ENCODE measurements at places on chromosomes 2 and 18.

- DNase-seq: no peak
Measured at GRCh38 chr2:31296641-31297287, 62.8 kb downstream of the EHD3 start.

GRCh38 chr2:158772306-158773078 is 22.6 kb upstream of the DAPL1 start:
- peak; percentile 72 for DNase-seq

GRCh38 chr2:234107861-234108260 is 57.4 kb downstream of the SPP2 start:
- no peak for DNase-seq

DNA sequence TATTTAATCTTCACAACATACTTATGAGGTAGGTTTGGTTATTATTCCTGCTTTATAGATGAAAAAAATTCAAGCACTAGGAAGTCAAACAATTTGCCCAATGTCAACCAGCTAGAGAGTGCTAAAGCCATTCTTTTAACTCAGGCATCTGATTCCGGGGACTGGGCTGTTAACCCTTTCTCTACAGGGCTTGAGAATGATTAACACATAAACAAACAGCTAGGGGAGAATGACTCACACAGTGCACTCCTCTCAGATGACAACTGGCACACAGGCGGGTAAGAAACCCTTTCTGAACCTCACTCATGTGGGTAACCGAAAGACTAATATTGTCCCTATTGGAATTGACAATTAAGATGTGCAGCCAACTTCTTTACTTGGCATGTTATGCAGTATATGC is 86.3 kb upstream of the FSHR start:
- no peak for DNase-seq

GRCh38 chr2:11250400-11251196 is 93.8 kb downstream of the ROCK2 start:
- no peak for DNase-seq

- DNase-seq: no peak
Measured at GRCh38 chr2:36594849-36595248, 3.1 kb downstream of the FEZ2 start.

DNA sequence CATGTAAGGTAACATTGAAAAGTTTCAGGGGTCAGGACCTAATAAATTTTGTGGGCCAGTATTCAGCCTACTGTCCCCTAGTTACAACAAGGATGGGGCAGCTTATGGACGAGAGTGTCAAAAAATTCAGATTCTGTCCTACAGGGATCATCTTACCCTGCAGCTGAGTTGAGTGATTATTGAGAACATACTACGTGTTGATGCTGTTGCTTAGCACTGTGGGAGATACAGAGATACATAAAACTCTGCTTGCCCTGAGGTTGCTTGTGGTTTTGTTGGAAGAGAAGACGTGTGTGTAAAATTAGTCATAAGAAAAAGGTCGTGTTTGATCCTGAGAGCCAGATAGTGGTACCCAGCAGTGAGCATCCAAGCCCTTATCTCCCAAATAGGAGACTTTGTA is 253.2 kb downstream of the NEDD4L start:
- DNase-seq: no peak

- no peak for DNase-seq
Measured at GRCh38 chr2:45765728-45766254, 114.3 kb downstream of the PRKCE start.

GRCh38 chr2:14524041-14524802 is 108.3 kb upstream of the LRATD1 start:
- no peak for DNase-seq

DNA sequence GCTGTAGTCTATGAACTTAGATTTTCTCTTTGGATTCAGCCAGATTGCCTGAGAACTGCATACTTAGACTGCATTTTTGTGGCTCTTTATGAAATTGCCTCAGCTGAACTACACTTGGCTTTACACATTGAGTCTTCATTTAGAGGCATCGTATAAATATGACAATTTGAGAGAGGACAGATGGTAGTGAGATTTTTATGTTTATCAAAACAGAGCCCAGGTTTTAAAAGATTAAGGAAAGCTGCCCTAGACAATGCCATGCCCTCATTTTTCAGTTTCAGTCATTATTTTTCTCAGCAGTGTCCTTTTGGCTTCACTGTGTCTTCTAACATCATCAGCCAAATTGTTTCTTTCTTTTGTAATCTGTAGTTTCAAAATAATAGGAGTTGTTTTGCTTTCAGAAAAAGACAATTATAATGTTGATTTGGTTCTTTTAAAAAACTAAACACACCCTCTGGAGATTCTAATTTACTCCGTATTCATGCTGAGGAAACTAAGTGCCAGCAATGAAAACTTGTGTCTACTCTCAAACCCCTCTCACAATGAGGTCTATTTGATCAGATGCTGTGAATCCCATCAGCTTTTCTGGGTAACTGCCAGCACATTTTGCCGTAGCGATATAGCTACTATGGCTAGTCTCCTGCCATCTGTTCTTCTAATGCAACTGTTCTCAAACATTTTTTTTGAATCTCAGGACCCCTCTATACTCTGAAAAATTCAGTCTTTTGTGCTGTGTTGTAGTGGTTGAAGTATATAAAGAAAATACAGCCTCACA is 46.2 kb downstream of the TWSG1 start:
- DNase-seq: peak; percentile 8

- DNase-seq: no peak
Measured at GRCh38 chr18:13054336-13054735, 63.2 kb downstream of the CEP192 start.

GRCh38 chr2:232506709-232507108 is 13.5 kb upstream of the PRSS56 start:
- no peak for DNase-seq

GRCh38 chr2:129730979-129731378 is 248.5 kb upstream of the RAB6C start:
- no peak for DNase-seq

DNA sequence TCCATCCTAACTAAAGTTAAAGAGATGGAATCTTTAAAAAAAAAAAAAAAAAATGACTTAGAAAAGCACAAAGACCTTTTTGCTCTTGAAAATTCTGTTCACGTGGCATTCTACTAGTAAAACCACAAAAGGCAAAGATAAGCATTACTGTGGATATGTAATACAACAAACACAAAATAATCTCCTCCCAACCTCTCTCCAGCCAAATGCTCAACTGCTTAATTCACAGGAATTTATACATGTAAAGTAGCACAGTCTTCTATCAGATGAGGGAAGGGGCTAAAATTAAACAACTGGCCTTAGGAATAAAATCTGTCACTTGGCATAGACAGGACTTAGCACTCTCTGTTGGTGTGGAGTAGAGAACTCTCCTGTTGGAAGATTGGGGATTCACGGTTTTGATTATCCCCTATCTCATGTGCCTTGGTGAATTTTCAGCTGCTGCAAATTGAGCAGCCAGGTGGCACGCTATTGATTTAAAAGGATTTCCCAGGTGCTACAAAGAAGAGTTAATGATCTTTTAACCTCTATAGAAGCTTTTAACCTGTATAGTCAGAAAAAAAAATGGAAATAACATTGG is 57.4 kb downstream of the ATIC start:
- no peak for DNase-seq

DNA sequence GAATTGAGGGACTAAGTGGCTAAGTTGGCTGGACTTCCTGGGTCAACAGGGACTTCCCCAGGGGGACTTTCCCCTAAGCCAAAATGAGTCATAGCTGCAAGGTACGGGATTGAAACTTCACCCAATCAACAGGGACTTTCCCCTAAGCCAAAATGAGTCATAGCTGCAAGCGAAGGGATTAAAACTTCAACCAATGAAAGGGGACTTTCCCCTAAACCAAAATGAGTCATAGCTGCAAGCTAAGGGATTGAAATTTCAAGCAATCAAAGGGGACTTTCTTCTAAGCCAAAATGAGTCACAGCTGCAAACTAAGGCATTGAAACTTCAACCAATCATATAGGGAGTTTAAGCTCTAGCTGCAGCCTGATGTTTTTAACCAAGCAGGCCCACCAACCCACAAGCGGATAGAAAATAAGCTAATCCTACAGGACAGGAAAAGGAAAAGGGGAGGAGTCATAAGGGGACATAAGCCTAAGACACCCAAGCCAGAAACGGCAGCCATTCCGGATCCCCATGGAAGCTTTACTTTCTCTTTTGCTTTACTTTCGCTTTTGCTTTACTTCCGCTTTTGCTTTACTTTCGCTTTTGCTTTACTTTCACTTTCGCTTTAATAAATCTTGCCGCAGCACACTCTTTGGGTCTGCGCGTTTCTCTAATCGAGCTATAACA is 1375.4 kb upstream of the CELF4 start:
- no peak for DNase-seq

GRCh38 chr2:46225150-46225625 is 72.0 kb upstream of the EPAS1 start:
- DNase-seq: no peak

GRCh38 chr2:99698896-99699295 is 209.1 kb upstream of the REV1 start:
- DNase-seq: no peak

DNA sequence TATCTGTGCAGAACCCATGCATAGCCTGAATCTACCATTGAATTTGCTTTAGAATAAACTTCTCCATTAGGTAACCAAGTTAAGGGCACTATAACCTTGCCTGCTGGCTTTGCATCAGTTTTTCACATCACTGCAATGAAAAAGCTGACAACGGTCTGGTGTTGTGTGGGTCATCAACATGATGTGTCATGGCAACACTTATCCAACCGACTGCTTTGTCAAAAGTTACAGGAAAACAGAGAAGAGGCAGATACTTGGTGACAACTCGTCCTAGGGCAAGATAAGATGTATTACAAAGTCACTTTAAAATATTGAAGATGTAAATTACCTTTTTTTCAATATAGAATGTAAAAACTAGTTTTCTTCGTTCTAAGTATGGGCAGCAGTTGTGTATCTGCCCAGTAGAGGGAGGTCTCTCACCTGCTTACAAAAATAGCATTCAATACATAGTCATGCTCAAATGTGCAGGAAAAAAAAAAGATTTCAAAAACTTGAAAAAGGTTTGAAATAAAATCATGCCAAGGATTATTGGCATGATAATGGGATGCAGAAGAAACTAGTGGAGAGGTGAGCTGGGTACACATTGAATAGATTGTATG is 96.3 kb downstream of the EVA1A start:
- no peak for DNase-seq

DNA sequence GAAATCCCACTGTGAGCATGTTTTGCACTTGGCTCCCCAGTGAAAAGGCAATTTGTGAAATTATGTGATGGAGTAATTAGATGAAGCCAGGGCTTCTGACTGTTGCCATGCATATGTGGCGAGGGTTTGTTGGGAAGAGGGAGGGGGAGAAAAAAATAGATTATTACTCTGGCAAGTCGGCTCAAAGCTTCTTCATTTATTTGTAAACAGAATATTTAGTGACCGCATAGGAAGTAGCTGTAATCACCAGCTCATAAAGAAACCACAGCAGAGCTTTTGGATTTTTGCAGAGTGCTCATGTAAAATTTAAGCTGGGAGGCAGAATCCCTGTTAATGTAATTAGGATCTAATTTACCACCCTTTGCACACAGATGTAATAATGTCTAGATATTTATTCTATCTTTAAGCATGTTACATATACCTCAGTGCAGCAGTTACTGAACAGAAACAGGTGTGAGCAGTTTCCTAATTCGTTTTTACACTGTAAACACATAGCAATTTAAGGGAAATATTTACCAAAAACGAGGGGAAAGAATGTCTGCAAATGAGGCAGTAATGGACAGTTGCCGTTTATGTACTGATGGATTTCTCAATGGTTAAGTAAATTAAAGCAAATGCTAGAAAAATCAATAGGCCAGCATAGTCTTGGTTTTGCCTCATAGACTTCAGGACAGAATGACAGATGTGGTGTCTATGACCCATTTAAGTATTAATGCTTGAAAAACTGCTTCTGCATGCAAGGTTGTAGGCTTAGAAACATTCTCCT is 87.9 kb downstream of the MEIS1 start:
- DNase-seq: no peak

DNA sequence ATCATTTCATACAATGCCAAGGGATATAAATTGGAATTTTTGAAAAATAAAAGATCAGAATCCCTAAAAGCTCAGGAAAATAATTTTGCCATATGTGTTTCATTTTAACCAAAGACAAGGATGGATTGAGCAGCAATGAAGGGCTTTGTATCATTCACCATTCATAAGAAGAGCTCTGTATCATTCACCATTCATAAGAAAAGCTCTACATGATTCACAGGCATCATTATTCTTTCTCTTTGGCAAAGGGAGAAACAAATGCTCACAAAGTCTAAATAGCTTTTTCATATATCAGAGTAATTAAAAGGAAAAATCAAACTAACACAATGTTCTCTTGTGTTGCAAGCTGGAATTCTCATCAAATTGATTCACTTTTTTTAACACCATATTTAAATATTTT is 169.1 kb upstream of the MC4R start:
- DNase-seq: no peak

- DNase-seq: no peak
Measured at GRCh38 chr2:203759690-203760365, 53.4 kb downstream of the CD28 start.

- no peak for DNase-seq
Measured at GRCh38 chr2:27390822-27391679, 10.5 kb upstream of the ZNF513 start.

DNA sequence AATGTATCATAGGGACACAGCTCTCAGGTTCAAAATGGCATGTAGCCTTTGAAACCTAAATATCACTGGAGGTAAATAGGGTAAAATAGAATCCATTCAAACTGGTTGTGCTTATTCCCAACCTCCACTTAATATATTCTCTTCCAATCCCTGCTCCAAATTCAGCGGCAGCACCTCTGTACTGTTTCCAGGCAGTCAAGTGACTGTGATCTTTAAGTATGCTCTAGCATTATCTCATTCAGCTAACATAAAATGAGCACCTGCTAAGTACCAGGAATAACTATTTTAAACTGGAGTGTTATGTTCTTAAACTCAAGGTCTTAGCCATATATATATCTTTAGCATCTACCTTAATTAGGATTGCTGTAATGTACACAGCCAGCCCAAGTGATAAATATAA is 269.2 kb upstream of the SESTD1 start:
- DNase-seq: no peak

GRCh38 chr2:109349503-109350465 is 220.8 kb downstream of the SH3RF3 start:
- DNase-seq: no peak

- no peak for DNase-seq
Measured at GRCh38 chr2:207121784-207122183, 44.0 kb downstream of the KLF7 start.

DNA sequence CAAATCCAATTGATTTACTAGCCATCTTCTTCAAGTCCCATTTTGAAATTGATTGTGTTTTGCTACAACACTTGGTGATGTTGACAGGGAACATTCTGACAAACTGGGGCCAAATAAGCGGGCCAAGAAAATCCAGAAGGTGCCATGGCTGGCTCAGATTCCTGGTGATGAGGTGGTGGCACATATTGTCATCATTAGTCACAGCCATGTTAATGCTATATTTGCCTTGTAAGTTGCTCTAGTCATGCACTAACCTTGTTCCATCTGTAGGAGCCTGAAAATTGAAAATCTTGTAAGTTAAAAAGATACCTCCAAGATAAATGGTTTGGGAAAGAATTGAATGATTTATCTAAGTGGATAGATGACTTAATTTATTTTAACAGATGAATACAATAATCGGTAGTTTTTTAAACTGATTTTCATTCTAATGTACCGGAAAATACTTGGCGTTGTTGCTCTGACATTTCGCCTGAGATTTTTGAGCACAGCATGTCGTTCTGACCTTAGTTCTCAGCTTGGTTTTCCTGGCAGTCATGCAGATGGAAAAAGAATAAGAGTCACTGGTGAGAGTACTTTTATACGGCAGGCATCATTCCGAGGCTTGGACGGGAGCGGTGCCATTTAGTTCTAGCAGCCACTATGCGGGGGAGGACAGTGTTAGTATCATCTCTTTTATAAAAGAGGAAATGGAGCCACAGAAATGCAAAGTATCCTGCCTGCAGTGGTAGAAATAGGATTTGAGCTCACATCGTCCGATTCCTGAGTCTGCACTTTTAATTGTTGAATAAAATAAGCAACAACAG is 133.9 kb downstream of the ZNF532 start:
- peak; percentile 40 for DNase-seq
